ENCODE measurements at places on chromosomes 5 and 9. TPM values are rescaled to one million over a fixed set of nuclear protein-coding genes. Genes with fewer than 3 reads are reported as not detected.

LAMC3 gene
- total RNA-seq: 2.7 TPM

PPP3R2 gene
- not detected for total RNA-seq

SMIM27 gene
- total RNA-seq: 1.4 TPM

PCDHGA7 gene
- 0.99 TPM for total RNA-seq

HEMGN gene
- 2.9 TPM for total RNA-seq

GRCh38 chr9:33042473-33042872 lies 17.4 kb downstream of the DNAJA1 start:
- DNase-seq: no peak
- H3K4me3 ChIP-seq: no peak overlapping the region
- H3K27me3 ChIP-seq: no peaks in the 10 kb centered on the region
- H3K36me3 ChIP-seq: peaks cover 7% of the 10 kb centered on the region

GRCh38 chr5:68217047-68217355 lies 1.4 kb downstream of the PIK3R1 start:
- peaks cover 44% of the 10 kb centered on the region for H3K4me1 ChIP-seq
- no peaks in the 10 kb centered on the region for H3K27me3 ChIP-seq
- no peaks in the 10 kb centered on the region for H3K36me3 ChIP-seq
- DNase-seq: no peak

All from right lobe of liver (tissue), 6 donors.